Posterior vena cava (tissue), 2 donors: ENCODE measurements at places on chromosomes 16 and 17. TPM values are rescaled to one million over a fixed set of nuclear protein-coding genes. Genes with fewer than 3 reads are reported as not detected.

The CCDC200 gene
- total RNA-seq = not detected

The PRDM7 gene
- not detected for total RNA-seq

The LPO gene
- total RNA-seq = not detected

The OR1A1 gene
- total RNA-seq = not detected

The KRTAP4-6 gene
- total RNA-seq = not detected

The SLC6A4 gene
- not detected for total RNA-seq

The PRRT2 gene
- total RNA-seq = 5.0 TPM

The KCNH4 gene
- total RNA-seq = 0.33 TPM

The HS3ST3A1 gene
- 0.24 TPM for total RNA-seq

The EPX gene
- not detected for total RNA-seq

The CACNG4 gene
- not detected for total RNA-seq
